Sigmoid colon (tissue), 7 donors: ENCODE measurements at places on chromosomes 12 and 14. TPM values are rescaled to one million over a fixed set of nuclear protein-coding genes. Genes with fewer than 3 reads are reported as not detected.

PIANP gene
- 0.36 TPM for total RNA-seq

GALNT16 gene
- total RNA-seq: 4.3 TPM

AMN gene
- not detected for total RNA-seq

SYT10 gene
- total RNA-seq: 2.0 TPM

RNASE7 gene
- total RNA-seq: not detected

PAX9 gene
- 1.2 TPM for total RNA-seq

GRCh38 chr14:33851366-33851765, 99.5 kb downstream of the EGLN3 start:
- no peak for DNase-seq

GRCh38 chr12:120216742-120217605, 16.1 kb upstream of the RPLP0 start:
- DNase-seq: no peak

- DNase-seq: no peak
Measured at GRCh38 chr14:72615451-72616121, 278.3 kb downstream of the DPF3 start.

GRCh38 chr14:95998656-95999055, 40.5 kb upstream of the C14orf132 start:
- DNase-seq: no peak

GRCh38 chr14:100325958-100326357, 2.8 kb downstream of the SLC25A47 start:
- DNase-seq: no peak

DNA sequence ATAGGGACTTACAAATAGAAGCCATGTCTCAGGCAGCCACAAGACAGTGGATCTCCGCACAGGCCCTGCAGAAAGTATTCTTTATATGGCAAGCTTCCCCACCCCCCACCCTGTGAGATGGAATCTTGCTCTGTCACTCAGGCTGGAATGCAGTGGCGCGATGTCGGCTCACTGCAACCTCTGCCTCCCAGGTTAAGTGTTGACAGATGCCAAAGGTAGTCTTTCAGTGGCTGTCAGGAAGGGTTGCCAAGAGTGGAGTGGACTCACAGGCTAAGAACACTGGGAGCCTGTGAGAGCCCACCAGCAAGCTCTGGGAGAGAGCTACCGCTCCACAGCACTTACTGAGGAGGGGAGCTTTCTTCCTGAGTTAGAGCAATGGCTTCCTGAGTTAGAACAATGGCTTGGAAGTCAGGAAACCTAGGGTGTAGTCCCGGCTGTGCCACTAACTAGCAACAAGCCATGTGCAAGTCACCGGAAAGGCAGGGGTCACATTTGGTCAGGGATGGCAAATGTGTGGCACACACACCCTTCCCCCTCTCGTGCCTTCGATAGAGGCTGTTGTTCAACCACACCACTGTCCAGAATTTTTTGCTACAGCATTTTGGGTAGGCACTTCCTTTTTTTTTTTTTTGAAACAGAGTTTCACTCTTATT, 2.6 kb downstream of the RNASE1 start:
- DNase-seq: peak; percentile 72

DNA sequence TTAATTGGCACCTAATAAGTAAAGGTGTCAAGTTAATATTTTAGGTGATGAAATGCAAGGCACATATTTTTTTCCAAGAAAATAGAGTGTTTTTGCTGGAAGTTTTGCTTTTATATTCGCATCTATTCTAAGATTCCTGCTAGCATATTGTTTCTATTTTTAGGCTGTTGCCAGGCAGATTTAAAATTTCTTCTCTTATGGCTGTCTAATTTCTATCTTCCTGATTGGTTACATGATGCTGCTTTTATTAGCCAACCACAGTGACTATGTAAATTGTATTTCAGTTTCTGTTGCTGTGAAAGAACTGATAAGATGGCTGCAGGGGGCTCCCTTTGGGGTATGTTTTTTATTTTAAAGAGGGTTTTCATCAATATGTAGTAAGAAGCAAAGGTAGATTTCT, 42.7 kb downstream of the ATF7IP start:
- DNase-seq: no peak

- no peak for DNase-seq
Measured at GRCh38 chr12:132078190-132078589, 65.9 kb downstream of the DDX51 start.

GRCh38 chr14:47389535-47389934, 285.9 kb downstream of the MDGA2 start:
- DNase-seq: no peak

- DNase-seq: no peak
Measured at GRCh38 chr14:42617005-42617404, 1010.3 kb downstream of the LRFN5 start.

GRCh38 chr12:51190820-51191219, 17.9 kb upstream of the TFCP2 start:
- DNase-seq: no peak

GRCh38 chr14:74572726-74573301, 39.2 kb downstream of the LTBP2 start:
- DNase-seq: no peak

DNA sequence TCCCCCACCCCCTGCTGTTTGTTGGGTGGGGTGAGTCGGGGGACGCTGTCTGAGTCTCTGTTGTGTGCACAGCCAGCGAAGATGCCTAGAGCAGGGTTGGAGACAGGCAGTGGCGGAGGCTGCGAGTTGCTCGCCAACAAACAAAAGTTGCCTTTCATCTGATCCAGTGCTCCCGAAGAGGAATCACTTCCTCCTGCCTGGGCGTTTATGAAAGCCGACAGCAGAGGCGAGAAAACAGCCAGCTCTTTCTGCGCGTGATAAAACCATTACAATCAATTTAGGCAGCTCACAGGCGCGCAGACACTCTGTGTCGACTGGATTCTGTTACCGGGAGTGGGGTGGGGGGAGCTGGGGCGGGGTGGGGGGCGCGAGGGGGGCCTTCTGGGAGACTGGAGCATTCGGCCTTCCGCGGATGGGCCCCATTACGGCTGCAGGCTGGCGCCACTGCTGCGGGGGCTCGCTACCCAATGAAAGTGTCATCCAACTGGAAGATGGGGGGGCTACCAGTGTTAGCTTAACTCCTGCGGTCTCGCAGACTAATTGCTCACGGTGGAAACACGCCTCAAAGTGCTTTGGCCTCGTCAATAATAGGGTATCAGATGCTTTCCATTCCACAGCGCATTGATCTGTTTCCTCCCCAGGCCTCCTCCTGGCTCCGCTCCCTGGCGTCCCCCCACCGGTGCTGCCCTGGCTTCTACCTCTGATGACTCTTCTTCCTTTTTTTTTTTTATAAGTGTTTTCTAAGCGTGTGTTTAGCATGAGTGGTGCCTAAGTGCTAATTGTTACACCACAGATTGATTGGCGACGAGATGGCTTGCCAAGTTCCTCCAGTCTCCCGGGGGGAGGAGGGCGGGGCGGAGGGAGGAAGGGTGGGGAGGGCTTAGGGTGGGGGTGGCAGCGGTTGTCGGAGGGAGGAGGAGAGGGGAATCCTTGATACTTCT, 678.4 kb downstream of the MED13L start:
- DNase-seq: no peak

- DNase-seq: no peak
Measured at GRCh38 chr14:28407996-28408395, 358.6 kb upstream of the FOXG1 start.

DNA sequence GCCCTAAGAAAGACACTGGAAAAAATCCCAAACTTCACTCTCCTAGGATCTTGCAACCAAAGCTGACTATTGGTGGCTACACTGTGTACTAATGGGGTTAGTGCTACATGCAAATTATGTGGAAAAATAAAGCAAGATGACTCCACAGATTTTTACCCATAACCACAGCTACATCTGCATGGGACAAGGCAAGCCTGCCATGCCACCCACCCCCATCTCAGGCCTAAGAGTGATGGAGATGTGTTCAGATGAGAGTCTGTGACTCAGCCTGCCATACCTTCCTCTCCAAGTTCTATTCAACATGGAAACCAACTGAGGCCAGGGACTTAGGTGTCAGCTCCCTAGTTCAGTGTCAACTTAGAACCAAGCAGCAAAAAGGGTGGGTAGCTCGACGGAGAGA, 206.2 kb downstream of the PELI2 start:
- DNase-seq: no peak

DNA sequence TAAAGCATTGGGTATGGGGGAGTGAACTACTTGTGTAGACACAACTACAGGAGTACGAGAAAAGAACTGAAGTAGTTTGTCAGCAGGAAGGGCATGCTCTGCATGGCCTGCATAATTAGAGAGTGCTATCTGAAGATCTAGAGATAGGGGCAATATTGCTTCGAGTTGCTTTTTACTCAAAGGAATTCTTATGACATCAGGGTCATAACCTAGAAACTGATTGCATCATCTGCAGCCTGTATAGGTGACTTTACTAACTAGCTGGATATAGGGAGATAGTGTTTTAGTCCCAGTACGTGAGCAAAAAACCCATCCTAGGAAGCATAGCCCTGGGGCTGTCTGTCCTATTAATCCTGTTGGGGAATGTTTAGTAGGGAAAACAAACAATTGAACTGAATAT, 39.8 kb downstream of the TMTC3 start:
- DNase-seq: no peak

- DNase-seq: no peak
Measured at GRCh38 chr12:45831590-45831989, 102.1 kb downstream of the ARID2 start.
